PC-3 (cell line): ENCODE measurements at places on chromosomes 13 and 19. TPM values are rescaled to one million over a fixed set of nuclear protein-coding genes. Genes with fewer than 3 reads are reported as not detected.

- no peak for DNase-seq
Measured at GRCh38 chr13:40790154-40790616, 774 bp downstream of the SLC25A15 start.

The FSD1 gene
- 8.7 and 11.3 TPM in 2 replicates for total RNA-seq

DNA sequence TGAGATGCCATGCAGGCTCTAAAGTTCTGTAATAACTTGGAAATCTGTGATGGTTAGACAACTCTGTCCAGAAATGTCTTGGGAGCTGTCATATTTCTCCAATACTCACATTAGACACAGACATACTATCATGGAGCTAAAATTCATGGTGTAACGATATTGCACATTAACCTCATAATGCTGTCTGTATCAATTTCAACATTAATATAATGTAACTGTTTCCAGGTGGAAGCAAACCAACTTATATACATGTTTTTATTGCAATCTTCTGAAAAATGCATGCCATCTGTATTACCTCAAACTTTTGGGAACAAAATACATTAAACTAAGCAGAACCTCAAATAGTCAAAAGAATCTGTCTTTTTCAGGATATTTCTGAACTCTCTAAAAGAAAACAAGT, 14.7 kb upstream of the SPART start:
- no peak for DNase-seq

The ZNF93 gene
- total RNA-seq: 0.40 and 1.7 TPM in 2 replicates
